ENCODE measurements at places on chromosomes 4 and X. TPM values are rescaled to one million over a fixed set of nuclear protein-coding genes. Genes with fewer than 3 reads are reported as not detected.

GRCh38 chr4:2862528-2862927, 18.9 kb downstream of the ADD1 start:
- peak; percentile 47 for DNase-seq

- DNase-seq, result no peak
Measured at GRCh38 chr4:139115226-139115625, 61.8 kb downstream of the ELF2 start.

DNA sequence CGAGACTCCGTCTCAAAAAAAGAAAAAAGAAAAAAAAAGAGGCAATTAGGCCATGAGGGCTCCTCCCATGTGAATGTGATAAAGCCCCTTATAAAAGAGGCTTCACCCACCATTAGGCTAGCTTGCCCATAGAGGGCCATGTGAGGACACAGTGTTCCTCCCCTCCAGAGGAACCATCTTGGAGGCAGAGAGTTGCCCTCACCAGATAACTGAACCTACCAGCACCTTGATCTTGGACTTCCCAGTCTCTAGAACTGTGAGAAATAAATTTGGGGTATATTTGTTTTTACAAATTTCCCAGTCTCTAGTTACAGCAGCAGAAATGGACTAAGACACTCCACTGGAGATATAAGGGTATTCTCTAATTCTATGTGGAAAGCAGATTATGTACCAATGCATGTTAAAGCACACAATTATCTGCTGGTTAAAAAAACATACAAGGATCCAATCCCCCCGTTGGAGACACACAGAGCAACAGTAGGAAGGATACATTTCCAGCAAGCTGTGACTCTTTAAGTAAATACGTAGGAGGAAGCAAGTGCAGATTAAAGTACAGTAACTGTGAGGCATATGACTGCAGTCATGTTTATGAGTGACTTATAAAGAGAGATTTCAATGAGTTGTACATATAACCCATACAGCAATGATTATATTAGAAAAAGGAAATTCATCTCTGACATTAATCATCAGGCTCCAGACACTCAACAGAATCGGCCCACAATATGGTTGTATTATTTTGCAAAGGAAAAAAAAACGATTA, 21.4 kb downstream of the SH3RF1 start:
- peak; percentile 85 for DNase-seq

GRCh38 chrX:74178536-74178935, 125.4 kb upstream of the ZCCHC13 start:
- DNase-seq, result no peak

GRCh38 chrX:39948582-39948981, 149.2 kb downstream of the BCOR start:
- DNase-seq, result no peak

DNA sequence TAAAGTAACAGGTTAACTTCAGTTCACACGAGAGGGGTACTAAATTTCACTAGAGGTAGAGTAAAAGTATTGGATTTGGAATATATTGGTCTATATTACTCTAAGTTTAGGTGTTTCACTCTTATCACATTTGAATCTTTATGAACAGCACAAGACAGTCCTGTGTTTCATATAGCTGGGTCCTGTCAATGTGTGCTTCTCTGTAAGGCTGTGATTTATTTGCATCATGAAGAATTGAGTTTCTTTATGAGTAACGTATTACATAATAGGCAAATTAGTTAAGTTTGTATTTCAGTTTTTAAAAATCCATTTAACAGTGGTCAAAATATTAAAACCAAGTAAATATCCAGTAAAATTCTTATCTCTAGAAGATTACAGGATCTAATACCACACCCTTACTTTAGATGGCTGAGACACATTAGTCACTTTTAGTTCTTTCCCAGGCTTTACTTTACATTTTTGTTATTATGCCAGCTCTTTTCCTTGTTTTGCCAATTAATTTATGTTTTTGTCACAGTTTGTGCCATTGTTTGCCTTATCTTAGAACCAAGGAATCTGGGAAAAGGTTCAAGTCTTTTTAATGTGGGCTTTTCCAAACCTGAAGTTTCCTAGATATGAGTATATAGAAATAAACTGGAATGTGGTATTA, 32.1 kb downstream of the NUDT6 start:
- peak; percentile 92 for DNase-seq

DNA sequence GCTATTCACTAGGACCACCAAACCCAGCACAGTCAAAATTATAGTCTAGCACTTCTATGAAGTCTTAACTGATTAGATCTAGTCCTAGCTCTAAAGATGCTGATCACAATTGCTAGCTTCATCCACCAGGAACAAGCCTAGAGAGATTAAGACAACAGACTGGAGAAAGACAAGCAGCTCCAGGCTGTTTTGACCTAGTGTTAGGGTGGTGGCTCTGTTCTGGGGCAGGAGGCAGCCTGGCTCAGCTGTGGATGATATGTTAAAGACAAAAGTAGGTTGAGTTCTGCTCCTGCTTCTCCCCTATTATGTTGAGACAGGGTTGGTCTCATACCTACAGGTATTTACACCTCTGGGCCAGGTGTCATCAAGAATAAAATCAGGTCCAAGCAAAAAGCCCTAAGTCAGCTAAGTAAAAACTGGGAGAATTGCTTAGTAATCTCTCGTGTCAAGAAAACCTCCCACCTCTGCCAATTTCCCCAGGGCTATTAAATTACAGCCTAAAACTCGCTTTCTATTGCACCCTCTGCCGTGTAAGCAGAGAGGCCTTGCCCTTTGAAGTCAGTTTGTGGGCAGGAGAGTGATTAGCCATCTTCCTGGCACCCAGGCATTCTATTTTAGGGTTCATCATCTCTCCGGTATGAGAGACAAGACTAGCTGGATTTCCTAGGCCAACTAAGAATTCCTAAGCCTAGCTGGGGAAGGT, 39.9 kb downstream of the RAB40AL start:
- no peak for DNase-seq

DNA sequence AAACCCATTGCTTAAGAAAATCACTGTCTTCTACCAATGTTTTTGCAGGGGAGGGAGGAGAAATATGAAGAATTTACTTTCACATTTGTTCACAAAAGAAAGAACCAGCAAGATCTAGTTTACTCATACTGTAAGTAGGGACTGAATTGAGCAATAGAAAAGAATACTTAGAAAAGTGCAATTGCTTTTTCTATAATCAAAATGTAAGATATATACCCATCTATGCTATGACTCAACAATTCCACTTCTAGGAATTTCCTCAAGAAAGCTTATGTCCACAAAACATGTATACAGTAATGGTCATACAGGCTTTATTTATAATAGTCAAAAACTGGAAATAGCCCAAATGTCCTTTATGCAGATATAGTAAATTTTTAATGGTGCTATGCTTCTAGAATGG, 196.4 kb downstream of the LRBA start:
- peak; percentile 49 for DNase-seq

DNA sequence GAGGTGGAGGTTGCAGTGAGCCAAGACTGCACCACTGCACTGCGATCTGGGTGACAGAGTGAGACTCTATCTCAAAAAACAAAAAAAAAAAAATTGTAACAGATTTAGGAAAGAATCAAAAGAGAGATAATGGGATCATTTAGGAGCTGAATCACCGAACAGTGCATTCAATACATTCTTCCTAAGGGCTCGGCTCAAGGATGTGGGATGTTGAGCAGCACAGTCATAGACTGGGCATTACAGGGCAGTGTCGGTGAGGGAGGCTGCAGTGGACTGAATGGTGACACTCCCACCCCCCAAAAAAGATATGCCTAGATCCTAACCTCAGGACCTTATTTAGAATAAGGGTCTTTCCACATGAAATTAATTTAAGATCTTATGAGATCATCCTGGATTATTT, 70.0 kb downstream of the EVC2 start:
- DNase-seq, result no peak

- DNase-seq, result peak; percentile 10
Measured at GRCh38 chr4:113758372-113758771, 3.2 kb downstream of the CAMK2D start.

GRCh38 chr4:76095568-76095967, 21.1 kb downstream of the ART3 start:
- DNase-seq, result no peak

DNA sequence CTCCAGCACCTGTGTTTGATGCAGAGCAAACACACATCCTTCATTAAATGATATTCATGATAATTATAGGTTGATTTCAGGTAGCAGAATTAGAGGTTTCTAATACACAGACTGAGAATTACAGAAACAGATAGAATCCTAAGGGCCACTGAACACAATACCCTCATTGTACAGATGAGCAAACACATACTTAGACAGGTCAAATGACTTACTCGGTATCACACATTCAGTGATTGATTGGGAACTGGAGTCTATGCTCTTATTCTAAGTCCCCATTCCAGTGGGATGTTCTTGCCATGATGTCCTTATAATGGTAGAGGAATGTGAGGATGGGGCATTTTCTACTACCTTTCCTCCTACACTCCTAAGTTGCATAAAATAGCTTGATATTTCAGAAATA, 70.8 kb downstream of the DCAF8L1 start:
- DNase-seq, result no peak

- DNase-seq, result no peak
Measured at GRCh38 chrX:15546745-15547144, 46.1 kb downstream of the BMX start.

DNA sequence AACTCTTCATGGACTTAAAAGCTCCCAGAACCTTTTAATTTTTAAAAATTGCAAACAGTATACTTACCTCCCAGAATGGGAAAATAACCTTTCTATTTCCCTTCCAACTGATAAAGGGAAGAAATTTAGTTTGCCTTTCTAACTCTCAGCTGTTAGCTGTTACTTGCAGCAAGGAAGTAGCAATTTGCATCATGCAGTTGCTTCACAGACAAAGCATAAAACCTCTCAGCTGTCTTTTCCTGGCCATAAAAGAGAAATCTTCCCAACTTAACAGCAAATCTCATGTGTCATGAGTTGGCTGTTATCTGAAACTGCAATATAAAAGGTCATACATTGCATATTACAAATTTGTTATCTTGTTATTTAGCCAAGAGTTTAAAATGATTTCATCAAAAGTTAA, 18.4 kb downstream of the C4orf17 start:
- DNase-seq, result no peak

GRCh38 chrX:71056867-71057266, 11.3 kb downstream of the SNX12 start:
- no peak for DNase-seq

- no peak for DNase-seq
Measured at GRCh38 chr4:144655491-144655890, 9.5 kb downstream of the HHIP start.

DNA sequence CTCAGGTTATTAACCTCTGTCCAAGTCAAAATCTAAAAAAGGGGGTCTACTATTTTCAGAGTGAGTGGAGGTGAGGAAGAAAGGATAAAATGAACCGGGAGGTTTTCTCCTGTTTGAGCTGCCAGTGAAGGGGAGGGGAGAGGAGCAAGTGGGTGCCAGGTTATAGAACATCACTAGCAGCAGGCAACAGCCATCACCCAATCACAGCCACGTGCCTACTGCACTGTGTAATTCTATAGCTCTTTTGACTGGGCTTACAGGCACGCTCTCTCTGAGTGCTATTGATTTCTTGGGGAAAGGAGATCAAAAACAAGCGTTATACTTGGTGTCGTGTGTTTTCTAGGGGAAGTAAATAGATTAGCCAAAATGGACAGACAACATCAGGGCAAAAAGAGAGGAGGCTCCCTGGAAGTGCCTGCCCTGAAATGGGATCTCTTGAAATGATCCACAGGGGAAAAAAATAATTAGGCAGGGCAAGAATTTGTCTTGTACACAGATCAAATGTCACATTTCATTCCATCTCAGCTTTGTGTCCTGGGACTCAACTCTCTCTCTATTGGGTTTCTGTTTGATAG, 300.5 kb upstream of the LCORL start:
- no peak for DNase-seq

- no peak for DNase-seq
Measured at GRCh38 chrX:46991664-46992063, 79.4 kb downstream of the JADE3 start.

DNA sequence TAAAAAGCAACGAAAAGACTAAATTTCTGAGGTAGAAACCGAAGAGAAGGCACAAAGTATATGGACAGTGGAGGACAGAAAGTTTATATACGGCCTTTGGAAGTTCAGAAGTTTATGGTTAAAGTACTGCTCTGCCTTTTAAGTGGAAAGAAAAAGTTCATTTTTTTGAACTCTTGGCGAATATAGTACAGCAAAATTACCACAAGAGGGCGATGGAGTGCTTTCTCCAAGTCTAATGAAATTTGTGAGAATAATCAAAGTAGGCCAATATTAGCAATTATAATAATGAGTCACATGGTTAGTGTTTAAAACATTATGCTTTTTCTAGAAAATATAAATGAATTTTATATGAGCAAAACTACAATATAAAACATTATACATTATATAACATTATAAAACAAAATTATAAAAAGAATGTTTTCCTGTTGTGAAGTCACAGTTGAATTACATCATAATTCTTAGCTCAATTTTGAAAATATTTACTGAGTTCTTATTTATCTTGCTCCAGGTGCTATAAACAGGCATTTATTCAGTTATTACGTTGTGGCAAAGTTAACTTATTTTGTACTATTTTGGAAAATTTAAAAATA, 136.2 kb upstream of the BMPR1B start:
- DNase-seq, result peak; percentile 64

DNA sequence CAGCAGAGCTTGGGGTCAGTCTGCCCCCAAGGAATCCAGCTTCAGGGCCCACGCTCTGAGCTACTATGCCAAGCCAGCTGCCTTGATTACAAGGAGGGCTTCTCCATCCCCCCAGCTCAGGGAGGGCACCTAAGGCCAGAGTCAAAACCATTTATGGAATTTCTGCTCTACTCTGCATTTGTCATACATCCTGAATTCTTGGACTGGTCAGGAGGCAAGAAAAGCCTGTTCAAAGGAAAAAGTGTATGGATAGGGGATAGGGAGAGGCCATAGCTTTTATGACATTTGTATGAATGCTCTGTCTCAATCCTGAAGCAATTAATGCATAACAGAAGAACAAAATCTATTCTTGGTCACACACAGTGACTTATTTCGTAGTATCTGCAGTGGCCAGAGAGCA, 32.2 kb downstream of the EDNRA start:
- DNase-seq, result no peak

GRCh38 chr4:67558493-67558892, at the start of gene STAP1:
Gene STAP1 (plus strand): TSS chr4:67558727. CDS start chr4:67558810, 83 bp downstream.
- DNase-seq, result no peak

Gene PDGFC
- total RNA-seq, result 6.7 TPM

Gene KIF4A
- total RNA-seq, result 41.3 TPM

Gene TMEM156
- total RNA-seq, result 2.7 TPM

Gene SPCS3
- total RNA-seq, result 179 TPM

Gene SOWAHD
- total RNA-seq, result not detected

Gene IL2
- not detected for total RNA-seq

Gene ETDA
- not detected for total RNA-seq

Gene MGARP
- 16.2 TPM for total RNA-seq

Measured in endothelial cell of umbilical vein (primary cell).